Thoracic aorta (tissue), 2 donors: ENCODE measurements at places on chromosomes 16 and 17.

DNA sequence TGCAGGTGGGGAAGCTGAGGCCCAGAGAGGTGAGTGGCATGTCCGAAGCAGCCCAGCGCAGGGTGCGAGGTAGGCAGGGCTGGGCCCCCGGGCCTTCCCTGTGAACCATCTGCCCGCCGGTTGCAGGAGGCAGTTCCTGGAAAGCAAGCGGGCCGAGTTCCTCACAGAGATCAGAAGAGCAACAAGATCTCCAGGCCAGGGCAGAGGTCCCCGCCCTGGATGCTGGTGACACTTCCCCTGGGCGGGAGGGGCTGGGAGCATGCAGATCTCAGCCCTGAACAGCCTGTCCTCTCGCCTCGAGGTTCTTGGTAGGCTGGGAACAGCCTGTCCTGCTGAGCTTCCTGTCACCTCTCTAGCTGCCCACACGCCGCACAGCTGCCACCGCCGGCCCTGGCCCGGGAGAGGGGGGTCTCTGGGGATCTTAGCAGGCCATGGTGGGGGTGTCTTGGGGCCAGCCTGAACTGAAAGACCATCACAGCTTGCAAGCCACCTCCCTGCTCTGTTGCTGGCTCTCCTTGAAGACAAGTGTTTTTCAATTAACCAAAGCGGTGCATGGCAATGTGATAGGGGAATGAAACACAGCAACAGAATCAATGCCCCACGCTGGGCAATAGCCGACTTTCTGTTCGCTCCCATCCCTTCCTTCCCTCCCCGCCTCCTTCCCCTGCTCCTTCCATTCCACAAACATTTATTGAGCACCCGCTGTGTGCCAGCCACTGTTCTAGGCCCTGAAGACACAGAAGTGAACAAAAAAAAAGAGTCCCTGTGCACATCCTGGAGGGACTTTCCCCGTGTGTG, 31.7 kb downstream of the SOCS1 start:
- DNase-seq: peak; percentile 13

GRCh38 chr17:36880268-36880905, 56.9 kb upstream of the LHX1 start:
- no peak for DNase-seq

- DNase-seq: no peak
These were observed 145.3 kb upstream of the CDH13 start for GRCh38 chr16:82481455-82481854.

DNA sequence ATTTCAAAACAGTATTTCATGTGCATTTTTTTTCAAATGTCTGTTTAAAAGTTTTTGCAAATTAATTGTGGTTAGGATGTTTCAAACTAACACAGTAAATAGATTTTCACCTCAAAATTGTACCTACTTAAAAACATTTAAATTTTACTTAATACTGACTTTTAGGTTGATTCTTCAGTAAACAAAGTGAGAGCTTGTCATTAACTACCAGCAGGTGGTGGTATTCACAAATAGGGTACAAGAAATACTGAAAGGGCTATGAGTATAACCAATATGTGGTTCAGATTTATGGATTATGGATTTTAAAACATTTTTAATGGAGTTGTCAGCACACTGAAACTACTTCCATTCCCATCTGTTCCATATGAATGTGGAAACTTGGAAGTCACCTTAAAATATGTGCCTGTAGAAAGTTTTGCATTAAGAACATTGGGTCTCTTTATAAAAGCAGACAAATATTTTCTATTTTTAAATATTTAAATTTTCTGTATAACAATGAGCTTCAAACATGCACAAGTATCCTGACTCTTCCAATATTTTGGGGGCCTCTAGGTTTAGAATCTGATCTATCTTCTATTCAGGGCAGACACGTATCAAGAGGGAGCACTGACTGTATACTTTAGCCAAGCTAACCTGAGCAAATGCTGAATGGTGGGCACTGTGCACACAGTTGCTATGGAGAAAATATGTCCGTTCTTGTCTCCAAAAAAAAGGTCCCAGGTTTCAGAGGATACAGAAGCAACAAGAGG, 155.6 kb downstream of the SNX11 start:
- no peak for DNase-seq

DNA sequence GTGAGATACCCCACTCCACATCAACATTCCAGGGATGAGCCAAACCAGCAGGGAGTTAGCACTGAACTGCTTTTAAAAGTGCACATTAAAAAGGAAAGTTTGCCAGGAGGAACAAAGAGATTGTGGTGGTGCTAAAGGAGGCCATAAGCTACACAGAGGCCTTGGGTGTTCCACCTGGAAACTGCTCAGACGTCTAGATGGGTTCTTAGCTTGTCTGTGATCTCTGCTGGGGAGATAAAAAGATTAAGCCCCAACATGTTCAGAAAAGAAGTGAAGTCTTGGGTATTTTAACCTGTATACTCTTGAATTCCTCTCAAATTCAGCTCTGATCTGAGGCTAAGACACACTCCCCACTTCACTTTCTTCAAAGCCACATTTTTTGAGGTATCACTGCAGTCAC, 10.4 kb downstream of the HAS3 start:
- DNase-seq: no peak
